ENCODE measurements at places on chromosomes 5 and 9.

DNA sequence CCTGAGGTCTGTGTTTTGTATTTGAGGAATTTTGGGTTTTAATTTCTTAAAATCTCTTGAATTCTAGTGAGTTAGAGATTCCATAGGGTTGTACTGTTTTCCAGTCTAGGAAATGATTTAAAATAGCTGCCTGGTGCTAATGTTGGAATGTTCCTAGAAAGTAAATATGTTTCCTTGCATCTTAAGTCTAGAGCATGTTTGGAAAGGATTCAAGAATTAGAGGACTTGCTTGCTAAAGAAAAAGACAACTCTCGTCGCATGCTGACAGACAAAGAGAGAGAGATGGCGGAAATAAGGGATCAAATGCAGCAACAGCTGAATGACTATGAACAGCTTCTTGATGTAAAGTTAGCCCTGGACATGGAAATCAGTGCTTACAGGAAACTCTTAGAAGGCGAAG, 41.8 kb downstream of the LMNB1 start:
- no peak for DNase-seq

DNA sequence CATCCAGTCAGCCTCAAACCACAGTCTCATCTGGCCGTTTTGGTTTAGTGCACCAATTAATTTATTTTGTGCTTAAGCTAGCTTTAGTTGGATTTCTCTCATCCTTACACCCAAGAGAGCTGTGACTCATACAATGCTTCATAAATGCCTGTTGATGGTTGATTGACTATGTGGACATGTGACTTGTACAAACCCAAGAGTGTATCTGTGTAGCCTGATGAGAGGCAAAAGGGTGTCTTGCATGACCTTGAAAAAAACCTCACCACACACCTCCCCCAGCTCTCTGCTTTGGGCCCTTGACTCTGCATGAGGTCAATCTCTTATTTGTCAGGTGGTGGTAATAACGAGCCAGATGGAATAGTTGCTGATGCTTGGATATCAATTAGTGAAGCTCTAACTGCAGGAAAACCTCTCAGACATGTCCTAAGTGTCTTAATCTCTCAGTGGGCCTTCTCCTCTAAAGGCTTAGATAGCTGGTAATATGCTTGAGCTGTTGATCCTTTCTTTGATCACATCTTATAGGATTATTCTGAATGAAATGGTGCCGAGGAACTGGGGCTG, 10.6 kb upstream of the GLRA1 start:
- no peak for DNase-seq

GRCh38 chr5:157550663-157551062, 24.9 kb downstream of the ADAM19 start:
- DNase-seq = no peak

- DNase-seq = peak; percentile 72
Measured at GRCh38 chr9:93037476-93037971, 21.0 kb upstream of the SUSD3 start.

GRCh38 chr5:147084702-147085101, 150.1 kb upstream of the STK32A start:
- no peak for DNase-seq

- no peak for DNase-seq
Measured at GRCh38 chr9:86563350-86563749, 209.1 kb upstream of the TUT7 start.

GRCh38 chr9:111098093-111098492, 59.8 kb upstream of the LPAR1 start:
- no peak for DNase-seq

DNA sequence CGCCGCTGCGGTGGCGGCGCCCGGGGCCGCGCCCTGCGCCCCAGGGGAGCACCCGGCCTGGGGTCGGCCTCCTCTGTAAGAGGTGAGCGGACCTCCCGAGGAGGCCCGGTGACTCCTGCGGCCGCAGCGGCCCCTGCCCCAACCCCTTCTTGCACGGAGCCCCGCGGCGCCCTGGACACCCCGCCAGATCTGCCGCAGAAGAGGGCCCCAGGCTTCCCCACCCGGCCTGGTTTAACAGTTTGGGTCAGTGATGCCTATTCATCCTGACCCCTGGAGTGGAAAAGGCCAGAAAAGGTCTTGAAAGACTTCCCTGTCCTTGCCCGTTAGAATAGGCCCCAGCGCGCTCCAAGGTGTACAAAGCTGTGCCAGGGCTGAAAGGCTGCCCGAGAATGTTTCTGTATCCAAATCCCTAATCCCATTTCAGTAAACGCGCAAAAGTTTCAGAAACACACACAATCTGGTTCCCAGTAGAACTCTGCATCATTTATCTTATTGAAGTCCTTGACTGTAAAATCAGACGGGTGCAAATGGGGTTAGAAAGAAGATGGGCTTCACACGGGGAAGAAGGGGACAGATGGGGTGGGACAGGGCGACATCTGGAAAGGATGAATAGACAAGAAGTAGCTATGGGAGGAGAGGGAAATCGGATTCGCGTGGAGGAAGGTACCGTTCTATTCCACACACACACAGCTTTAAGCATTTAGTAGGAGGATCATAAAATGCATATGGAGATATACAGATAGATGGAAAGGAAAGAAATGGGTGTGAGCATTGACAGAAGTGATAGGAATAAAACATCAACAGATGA, 1.1 kb upstream of the SSBP2 start:
- DNase-seq = no peak

DNA sequence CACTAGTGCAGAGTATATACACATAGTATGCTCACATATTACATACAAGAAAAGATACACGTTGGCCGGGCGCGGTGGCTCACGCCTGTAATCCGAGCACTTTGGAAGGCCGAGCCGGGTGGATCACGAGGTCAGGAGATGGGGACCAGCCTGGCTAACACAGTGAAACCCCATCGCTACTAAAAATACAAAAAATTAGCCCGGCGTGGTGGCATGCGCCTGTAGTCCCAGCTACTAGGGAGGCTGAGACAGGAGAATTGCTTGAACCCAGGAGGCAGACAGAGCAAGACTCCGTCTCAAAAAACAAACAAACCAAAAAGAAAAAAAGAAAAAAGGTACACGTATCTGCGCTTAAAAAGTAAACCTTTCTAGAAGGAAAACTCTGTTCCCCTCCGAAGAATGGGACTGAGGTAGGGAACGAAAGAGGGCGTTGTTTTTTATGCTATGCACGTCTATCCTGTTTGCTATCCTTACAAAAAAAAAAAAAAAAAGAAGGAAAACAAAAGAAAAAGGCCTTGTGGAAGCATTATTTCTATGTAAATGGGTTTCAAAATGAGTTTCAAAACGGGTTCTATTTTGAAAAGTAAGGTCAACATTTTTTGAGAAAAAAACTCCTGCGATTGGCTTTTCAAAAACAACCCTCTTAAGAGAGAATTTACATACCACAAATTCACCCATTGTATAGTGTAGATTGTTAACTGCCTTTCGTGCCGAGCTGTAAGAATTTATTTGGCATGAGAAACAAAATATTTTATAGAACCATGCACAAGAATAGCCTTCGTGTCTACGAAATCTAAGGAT, 1.2 kb downstream of the AK3 start:
- DNase-seq = no peak

- DNase-seq = no peak
Measured at GRCh38 chr5:54370982-54371381, 60.6 kb upstream of the ARL15 start.

DNA sequence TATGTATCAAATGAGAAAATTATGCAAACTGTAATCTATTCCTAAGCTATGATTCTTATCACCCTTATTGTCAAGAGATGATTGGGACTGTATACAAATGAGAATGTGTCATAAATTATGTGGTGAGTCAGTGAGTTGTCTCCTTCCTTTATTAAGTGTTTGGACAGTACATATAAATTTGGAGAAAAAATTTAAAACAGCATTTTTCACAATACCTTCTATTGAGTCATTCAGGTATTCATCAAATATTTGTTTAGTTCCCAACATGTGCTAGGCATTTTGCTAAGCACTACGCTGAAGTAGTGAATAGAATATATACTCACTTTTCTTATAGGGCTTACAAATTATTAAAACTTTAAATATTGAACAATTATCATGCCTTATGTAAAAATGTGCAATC, 36.3 kb upstream of the PTPRD start:
- no peak for DNase-seq

GRCh38 chr5:89733772-89734171, 675.8 kb downstream of the CETN3 start:
- DNase-seq = no peak

Data from Kasumi-1 (cell line).